ENCODE measurements at places on chromosomes 3 and 15.

GRCh38 chr3:142576792-142577191, 1.7 kb downstream of the ATR start:
- no peak for DNase-seq

DNA sequence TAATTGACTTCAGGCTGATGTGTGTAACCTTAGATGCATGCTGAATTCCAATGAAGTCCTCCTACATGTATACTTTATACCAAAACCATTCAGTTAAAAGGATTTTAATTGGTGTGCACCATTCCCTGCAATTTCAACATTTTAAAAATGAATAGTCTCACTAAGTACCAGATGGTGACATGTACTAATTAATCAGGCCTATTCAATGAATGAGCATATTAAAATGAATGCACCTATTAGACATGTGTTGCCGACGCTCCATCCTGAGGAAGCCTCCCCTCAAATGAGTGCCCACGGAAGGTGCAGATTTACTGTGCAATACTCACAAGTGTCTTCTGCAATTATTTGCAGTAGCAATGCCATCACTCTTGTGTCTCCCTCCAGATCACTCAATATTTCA, 124.7 kb upstream of the TSPAN3 start:
- no peak for DNase-seq

- no peak for DNase-seq
Observed at GRCh38 chr3:191120447-191121298, 78.4 kb upstream of the OSTN start.

GRCh38 chr3:135229018-135229495, 434.0 kb downstream of the EPHB1 start:
- DNase-seq: no peak

DNA sequence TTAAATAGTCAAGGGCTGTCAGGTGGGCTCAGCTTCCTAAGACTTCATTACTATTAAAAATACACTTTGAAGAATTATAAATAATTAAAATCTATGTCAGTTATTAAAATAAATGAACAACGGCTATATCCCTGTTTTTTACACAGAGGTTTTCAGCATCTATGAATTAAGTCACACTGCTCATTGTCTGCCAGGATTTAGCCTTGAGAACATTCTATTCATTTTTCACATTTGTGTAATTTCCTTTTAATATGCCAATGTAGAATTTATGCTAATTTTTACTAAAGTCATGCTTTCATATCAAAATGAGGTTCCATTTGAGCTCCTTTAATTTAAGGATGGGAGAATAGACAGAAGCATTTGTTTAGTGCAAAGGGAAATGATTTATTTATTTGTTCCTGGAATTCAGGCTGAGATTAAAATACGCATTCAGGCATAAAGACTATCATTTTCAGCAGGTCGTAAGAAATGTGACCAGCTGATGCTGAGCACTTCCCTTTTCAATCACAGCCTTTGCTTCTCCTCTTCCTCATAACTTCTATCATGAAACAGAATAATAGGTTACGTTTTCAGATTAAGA, 345.1 kb downstream of the MFSD1 start:
- DNase-seq: no peak

GRCh38 chr15:48064421-48064820, 56.4 kb upstream of the SLC24A5 start:
- no peak for DNase-seq

DNA sequence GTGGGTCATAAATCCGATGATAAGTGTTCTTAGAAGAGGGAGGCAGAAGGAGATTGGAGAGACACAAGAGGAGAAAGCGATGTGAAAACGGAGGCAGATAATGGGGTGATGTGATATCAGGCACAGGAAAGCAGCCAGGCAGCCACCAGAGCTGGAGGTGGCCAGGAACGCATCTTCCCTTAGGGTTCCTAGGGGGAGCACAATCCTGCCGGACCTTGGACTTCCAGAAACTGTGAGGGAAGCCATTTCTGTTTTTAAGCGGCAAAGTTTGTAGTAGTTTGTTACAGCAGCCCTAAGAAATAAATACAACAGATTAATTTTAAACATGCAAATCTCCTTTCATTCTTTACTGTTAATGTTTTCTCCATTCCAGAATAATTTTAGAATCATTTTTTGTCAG, 259.9 kb upstream of the TMC3 start:
- DNase-seq: no peak

- DNase-seq: no peak
Observed at GRCh38 chr3:118412503-118412902, 622.1 kb downstream of the IGSF11 start.

- DNase-seq: no peak
Observed at GRCh38 chr3:81027344-81027743, 734.1 kb downstream of the GBE1 start.

All from SJCRH30 (cell line).